ENCODE measurements at places on chromosomes 12 and 14.
A peak's percentile ranks its signal among the peaks of the same experiment; 100 is the strongest.

GRCh38 chr14:99230208-99231151 lies 41.5 kb downstream of the BCL11B start:
- no peak for DNase-seq

- no peak for DNase-seq
These were observed 62.0 kb downstream of the SLC25A47 start for GRCh38 chr14:100384819-100385813.

- peak; percentile 4 for DNase-seq
These were observed at the start of gene RERG for GRCh38 chr12:15220915-15221885. Gene RERG, minus strand, starts transcription at chr12:15221417. Its CDS starts 3,928 bp downstream, at chr12:15217489.

- DNase-seq: no peak
These were observed 275.7 kb downstream of the DAD1 start for GRCh38 chr14:22313172-22313801.

DNA sequence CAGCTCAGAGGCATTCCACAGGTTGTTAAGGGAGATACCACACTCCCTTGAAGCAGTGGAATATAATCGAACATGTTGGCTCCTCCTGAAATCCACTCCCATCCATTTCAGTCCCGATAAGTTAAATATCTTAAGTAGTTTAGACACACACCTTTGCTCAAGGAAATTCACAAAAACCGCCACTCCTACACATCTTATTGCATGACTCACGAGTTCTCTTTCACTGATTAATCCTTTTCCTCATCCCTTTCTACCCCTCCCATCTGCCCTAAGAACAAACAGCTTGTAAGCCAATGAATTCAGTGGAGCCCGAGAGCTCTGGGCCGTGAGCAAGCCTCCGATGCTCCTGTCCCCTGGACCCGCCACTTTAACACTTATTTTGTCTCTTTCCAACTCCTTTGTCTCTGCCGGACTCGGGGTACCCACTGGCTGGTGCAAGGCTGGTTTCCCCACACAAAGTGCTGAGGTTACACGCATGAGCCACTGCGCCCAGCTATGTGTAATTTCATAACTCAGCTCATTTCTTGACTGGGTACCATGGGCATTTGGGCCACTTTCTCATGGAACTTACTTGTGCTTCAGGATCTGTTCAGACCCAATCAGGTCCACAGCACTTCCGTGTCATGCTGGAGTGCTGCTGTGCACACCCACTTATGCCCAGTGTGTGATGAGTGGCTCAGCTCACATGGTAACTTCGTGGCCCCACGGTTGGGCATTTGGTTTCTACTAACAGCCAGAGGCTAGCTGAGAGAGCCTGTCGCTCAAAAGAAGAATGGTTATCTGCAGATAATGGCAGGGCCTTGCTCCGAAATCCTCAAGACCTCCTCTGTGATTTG lies 171.8 kb upstream of the ALG10B start:
- no peak for DNase-seq

- DNase-seq: no peak
These were observed 21.2 kb upstream of the MEG3 start for GRCh38 chr14:100804558-100805309.

DNA sequence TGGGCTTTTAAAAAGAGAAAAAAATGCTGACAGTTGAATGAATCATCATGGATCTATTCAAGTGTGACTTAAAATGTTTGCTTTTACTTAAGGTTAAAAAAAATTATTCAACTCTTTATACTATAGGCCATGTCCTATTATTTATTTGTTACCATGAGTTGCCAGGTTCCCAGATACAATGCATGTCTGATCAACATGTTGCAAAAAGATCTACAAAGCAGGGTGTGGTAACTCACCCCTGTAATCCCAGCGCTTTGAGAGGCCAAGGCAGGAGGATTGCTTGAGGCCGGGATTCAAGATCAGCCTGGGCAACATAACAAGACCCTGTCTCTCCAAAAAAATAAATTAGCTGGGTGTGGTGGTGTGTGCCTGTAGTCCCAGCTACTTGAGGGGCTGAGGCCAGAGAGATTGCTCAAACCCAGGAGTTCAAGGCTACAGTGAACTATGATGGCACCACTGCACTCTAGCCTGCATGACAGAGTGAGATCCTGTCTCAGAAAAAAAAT lies 460.8 kb downstream of the BCAT1 start:
- no peak for DNase-seq

DNA sequence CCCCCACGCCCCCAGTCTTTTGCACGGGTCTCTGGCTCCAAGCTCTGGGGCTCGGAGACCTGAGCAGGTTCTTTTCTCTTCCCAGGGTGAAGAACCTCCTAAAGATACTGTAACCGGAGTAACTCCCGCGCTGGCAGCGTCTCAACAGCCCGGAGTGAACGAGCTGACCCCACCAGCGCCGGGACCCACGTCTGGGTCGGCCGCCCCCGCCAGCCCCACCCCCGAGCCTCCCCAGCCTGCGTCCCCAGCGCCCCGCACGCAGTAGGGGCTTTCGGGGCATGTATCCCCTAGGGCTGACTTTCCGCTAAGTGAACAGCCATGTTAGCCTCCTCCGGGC lies 858 bp downstream of the SLC35F4 start:
- no peak for DNase-seq

- peak; percentile 74 for DNase-seq
These were observed 340.3 kb upstream of the RGS6 start for GRCh38 chr14:71591929-71592328.

- peak; percentile 68 for DNase-seq
These were observed 285.9 kb downstream of the BMP4 start for GRCh38 chr14:53670701-53671100.

DNA sequence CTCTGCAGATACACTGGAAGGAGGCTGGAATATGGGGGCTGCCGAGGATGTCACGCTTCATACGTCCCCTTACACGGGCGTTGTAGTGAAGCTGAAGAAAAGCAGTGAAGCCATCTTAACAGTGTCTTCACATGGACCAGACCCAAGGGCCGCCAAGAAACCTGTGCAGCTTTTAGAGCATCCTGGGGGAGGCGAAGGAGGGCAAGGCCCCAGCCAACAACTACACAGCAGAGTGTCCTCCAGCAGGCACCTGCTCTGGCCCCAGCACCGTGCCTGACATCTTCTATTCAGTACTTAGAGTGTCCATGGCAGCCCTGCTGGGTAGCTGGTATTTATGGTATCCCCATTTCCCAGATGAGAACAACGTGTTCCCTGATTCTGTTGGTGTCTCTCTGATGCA lies 48.9 kb upstream of the RIN3 start:
- no peak for DNase-seq

GRCh38 chr14:35958499-35958898 lies 132.4 kb downstream of the BRMS1L start:
- no peak for DNase-seq
